ENCODE measurements at places on chromosomes 3 and 15.

DNA sequence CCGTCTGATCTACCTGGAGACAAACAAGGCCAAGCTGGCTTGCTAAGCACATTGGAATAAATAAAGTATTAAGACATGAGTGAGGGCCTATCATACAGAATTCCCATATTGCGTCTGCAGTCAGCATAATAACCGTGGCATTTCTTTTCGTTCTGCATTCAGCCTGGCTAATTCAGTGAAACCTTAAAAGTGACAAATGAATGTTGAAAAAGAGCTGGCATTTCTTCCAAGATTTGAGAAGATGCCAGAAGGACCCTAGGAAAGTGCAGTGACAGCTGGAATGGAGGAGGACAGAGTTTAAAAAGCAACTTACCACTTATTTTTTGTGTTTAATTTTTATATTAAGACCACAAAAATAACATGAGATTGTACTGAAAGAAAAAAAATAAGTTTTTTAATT is 67.1 kb downstream of the SUCLG2 start:
- DNase-seq, result no peak

- DNase-seq, result no peak
These were observed 7.8 kb downstream of the UROC1 start for GRCh38 chr3:126509597-126510307.

- DNase-seq, result no peak
These were observed 600.8 kb downstream of the IGSF11 start for GRCh38 chr3:118433825-118434224.

GRCh38 chr3:37963016-37963415 is 27.6 kb upstream of the VILL start:
- no peak for DNase-seq

DNA sequence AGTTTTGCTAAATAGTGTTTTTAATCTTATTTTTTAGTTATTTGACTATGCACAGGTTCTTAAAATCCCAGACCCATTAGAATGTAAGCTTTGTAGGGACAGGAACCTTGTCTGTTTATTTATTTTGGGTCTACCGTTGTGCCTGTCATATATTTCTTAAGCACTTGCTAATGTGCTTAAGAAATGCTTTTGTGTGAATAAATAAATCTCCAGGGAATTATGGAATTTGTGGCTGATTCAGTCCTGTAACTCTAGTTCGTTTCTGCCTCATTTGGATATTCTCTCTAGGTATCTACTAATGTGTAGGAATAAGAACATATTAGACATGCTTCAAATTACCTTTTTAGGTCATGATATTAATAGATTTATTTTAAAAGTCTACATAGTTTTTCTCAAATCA is 161.6 kb downstream of the LPP start:
- DNase-seq, result no peak

GRCh38 chr3:118772547-118773011 is 262.1 kb downstream of the IGSF11 start:
- no peak for DNase-seq

DNA sequence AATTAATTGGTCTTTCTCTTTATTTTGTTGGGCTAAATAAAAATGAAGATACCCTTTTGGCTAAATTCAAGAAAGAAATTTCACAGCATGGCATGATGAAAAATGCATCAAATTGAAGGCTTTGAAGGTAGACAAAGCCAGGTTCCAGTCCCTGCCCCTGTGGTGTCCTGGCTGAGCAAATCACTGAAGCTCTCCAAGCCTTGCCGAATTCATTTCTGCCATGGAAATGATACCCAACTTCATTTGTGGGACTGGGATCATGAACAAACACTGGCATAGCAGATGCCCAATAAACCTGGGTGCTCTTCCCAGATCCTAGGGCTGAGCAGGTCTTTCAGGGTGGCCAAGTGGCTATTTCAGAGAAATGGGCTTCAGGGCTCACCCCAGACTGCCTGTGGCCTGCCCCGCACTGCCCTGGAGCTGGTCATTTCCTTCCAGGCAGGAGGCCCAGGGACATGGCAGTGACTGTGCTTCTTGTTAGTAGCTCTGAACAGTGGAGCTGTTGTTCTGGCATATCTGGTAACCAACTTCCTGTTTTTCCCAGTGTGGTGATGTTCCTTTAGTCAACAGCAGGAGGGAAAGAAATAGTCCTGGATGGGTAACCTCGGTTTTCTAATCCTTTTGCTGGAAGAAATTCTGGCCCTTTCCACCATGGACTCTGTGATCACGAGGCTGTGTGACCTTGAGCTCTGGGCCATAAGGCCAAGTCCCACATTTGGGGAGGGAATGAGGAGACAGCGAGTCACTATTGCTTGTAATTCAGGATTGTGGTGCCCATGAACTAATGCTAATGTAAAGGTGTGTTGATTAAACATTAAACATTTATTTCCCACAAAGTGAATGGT is 47.6 kb downstream of the CTDSPL start:
- no peak for DNase-seq

GRCh38 chr3:11059090-11059798 is 66.7 kb downstream of the SLC6A1 start:
- DNase-seq, result no peak
